Naive thymus-derived CD8-positive, alpha-beta T cell (primary cell): ENCODE measurements at places on chromosomes 7 and 10.

- DNase-seq: no peak
These were observed 69.9 kb upstream of the NKX6-2 start for GRCh38 chr10:132855889-132856288.

- DNase-seq: no peak
These were observed 223.8 kb downstream of the PLXDC2 start for GRCh38 chr10:20040012-20040411.

DNA sequence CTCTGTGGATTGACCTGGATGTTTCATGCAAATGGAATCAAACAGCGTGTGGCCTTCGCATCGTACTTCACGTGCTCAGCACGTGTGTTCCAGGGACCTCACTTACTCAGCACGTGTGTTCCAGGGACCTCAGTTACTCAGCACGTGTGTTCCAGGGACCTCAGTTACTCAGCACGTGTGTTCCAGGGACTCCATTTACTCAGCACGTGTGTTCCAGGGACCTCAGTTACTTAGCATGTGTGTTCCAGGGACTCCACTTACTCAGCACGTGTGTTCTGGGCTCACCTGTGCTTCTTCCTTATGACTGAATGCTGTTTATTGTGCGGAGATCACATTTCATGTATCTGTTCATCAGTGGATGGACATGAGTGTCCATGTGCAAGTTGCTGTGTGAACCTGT lies 22.0 kb downstream of the INPP5A start:
- DNase-seq: no peak

GRCh38 chr7:151245360-151246101 lies 3.0 kb downstream of the SMARCD3 start:
- DNase-seq: peak; percentile 64

- no peak for DNase-seq
These were observed 154.8 kb downstream of the GRK5 start for GRCh38 chr10:119362122-119362521.

- DNase-seq: no peak
These were observed 36.5 kb downstream of the PTPRE start for GRCh38 chr10:127943336-127943910.

- DNase-seq: no peak
These were observed 375.3 kb downstream of the DPP6 start for GRCh38 chr7:154427533-154427932.

DNA sequence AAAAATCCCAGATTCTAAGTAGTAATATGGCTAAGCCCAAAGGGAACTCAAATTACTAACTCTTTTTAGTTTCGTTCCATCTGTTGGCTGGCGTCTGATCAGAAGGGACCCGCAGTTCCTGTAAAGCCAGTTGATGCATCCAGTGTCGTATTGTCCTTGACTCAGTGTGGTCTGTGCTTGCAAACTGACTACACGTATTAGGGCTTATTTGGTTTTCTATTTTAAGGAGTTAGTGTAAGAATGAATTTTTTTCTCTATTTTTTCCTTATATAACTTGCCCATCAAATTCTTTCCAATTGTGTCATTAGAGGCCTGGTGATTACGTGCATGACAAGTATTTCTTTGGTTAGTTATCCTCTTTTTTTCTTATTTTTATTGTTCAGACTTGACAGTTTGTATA lies 9.7 kb downstream of the ABCA13 start:
- DNase-seq: no peak

DNA sequence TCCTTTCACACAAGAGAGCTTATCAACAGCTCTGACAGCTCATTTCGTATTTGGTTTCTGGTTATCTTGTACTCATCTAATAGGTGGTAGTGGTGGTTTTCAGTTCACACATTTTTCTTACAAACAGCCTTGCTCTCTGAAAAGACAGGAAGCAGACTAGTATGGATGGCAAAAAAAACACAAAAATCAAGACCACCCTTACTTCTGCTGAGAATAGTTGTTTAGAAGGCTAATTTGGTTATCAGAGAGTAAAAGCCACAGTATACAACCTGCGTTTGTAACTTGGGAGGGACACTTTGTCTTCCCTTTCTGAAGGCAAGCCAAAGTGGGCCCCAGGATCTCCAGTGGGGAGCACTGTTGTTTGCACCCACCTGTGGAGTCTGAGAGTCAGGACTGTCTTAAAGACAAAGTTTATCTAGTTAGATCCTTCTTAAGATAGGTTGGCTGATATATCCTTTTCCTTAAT lies 68.0 kb downstream of the PIP4K2A start:
- peak; percentile 28 for DNase-seq

DNA sequence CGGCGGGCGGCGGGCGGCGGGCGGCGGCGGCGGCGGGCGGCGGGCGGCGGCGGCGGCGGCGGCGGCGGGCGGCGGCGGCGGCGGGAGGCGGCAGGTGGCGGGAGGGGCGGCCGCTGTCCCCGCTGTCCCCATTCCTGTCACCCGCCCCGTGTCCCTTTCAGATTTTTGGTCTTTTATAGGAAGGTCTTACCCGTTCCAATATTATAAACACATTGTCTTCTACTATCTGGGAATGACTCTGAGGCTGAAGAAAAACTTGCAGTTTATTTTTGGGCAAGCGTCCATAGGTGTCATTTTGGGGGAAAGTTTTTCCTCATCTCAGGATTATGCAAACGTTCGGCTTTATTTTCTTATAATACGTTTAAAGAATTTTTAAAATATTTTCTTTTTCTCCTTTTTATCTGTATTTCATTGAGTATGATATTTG lies 578 bp downstream of the ZNF713 start:
- DNase-seq: no peak

DNA sequence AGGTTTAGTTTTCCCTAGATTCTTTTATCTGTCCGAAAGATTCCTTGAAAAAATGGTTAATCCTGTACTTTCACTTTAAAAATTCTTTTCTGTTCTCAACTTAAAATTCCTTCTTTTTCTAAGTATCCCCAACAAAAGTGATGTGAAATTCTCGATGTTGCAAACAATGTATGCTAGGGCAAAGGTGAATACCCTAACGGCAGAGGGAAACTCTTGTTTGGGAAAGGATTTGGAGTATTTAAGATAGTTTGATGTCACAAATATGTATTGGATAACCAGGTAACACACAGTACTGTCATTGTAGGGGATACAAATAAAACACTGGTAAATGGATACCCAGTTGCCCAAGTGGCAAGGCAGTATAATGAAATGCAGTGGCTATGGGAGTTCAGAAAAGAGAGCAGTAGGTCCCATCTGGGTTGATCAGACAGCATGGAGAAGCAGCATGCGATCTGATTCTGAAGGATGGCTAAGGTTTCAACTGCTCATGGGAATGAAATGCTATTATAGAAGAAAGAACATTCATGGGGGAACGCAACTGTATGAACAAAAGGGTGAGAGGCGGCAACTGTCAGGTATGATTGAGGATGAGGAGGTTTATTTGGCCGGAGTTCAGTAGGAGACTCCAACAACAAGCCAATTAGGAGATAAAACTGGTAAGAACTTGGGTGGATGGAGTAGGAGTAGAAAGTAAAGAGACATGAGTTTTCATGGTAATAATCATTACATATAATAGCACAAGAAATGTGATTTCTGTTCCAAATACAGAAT lies 3.2 kb upstream of the EPC1 start:
- DNase-seq: no peak

- DNase-seq: no peak
These were observed 10.3 kb upstream of the IFIT1B start for GRCh38 chr10:89367529-89367928.

DNA sequence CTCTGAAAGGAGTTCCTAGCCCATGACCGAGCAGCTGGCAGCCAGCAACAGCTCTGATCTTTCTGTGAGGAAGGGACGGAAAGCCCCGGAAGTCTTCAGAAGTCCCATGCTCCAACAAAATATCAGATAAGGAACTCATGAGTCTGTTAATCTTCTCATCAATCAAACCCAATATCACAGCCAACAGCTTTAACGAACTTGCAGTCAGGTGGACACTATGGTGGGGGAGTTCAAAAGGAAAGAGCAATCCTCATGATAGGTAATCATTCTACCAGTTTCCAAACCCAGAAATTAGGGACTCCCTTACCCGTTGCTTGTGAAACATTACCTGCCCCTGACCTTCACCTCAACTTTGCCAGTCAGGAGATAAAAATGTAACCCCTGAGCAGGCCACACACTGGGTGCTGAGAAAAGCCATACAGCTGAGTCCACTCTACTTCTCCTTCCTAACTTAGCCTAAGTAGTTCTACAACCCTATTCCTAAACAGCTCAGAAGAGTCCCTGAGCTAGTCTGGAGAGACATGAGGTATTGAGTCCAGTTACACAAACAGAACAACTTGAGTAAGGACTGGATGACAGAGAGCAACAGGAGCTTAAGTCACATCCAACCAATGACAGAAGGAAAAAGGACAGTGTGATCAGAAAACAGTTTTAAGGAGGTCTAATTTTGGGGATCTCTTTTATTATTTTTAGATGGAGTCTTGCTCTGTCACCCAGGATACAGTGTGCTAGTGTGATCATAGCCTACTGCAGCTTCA lies 2.2 kb downstream of the NDST2 start:
- DNase-seq: no peak

DNA sequence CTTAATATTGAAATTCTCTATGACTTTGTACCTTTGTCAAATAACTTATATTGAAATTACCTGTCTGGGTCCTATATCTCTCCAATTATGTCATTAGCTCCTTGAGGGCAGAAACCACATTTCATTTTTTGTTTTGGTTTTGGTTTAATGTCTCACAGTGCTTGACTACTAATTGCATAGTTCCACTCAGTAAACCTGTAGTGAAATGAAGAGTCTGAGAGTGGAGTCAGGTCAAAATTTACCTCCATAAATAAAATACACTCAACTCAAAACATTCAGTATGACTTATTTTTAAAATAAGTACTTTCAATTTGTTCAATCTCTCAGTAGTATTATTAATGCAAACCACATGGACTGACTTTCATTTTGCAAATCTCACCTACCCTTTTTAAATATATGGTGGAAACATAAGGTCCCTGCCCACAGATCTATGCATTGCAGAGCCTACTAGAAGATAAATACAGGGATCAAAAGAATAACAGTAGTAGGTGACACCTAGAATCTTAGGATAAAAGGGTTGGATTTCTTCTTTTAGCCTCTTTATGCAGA lies 32.5 kb downstream of the PDE1C start:
- DNase-seq: no peak

DNA sequence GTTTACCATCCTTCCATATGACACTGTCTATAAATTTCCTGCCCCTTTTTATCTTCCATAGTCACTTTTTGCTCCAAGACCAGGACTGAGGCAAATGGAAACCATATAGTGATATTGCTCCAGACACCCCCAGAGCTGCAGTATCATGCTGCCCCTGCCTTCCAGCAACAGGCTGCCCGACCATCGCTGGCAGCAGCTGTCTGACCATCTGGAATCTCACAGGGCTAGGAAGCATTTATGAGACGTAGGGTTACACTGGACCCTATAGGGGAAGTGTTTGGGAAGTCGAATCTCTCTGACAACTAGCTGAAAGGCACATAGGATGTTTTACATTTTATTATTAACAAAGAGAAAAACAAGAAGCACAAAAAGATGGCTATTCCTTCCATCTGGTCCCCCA lies 19.4 kb downstream of the ENO4 start:
- no peak for DNase-seq

- no peak for DNase-seq
These were observed 166.5 kb downstream of the TFEC start for GRCh38 chr7:115864082-115864481.

DNA sequence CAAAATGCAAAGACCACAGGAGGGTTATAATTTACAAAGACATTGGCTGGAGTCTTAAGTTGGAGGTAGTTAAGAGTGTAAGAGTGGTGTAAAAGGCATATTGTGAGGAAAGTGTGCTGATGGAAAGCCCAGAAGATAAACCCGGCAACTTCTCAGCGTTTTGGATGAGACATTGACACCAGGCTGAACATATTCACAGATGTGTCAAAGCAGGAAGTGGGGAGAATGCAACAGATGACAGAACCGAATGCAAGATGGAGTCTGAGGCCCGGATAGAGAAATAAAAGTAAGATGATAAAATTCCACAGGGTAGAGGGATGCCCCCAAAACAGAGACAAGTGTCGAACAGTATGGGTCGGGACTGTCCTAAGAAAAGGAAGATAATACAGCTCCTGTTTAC lies 230.4 kb upstream of the TMEM72 start:
- DNase-seq: no peak

GRCh38 chr7:74183653-74184450 lies 9.7 kb downstream of the EIF4H start:
- no peak for DNase-seq

DNA sequence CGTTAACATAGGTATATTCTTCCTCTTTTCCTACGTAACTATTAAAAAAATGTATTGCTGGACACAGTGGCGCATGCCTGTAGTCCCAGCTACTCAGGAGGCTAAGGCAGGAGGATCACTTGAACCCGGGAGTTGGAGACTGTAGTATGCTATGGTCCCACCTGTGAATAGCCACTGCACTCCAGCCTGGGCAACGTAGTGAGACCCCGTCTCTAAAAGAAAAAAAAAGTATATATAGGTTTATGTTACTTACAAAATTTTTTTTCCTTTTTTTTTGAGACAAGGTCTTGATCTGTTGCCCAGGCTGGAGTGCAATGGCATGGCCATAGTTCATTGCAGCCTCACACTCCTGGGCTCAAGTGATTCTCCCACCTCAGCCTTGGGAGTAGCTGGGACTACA lies 5.6 kb downstream of the NUB1 start:
- DNase-seq: no peak

GRCh38 chr7:86600506-86601290 lies 43.0 kb upstream of the GRM3 start:
- DNase-seq: no peak

DNA sequence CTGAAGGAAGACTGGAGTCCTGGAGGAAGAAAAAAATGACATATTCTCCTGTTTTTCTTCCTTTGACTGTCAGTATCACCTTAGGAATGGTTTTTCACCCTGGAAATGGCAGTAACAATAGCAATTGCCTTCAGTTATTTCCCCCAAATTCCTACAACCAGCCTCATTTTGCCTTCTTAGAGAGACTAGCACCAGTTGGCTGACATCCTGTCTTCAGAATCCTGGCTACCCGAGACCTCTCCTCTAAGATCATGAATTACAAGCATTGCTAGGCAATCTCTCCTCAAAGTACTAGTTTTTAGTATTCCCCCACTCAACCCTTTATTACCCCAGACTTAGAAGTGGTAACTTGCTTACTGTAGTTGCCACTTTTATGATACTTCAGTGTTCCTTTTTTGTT lies 53.4 kb downstream of the TAS2R16 start:
- no peak for DNase-seq

GRCh38 chr10:33204031-33204430 lies 130.4 kb downstream of the NRP1 start:
- DNase-seq: no peak
